Fibroblast of pulmonary artery (primary cell): ENCODE measurements at places on chromosomes 4 and X.

GRCh38 chr4:15238720-15239119 lies 189.1 kb upstream of the C1QTNF7 start:
- DNase-seq = peak; percentile 66

- DNase-seq = no peak
Observed at GRCh38 chrX:84709987-84710386, 207.7 kb upstream of the HDX start.

DNA sequence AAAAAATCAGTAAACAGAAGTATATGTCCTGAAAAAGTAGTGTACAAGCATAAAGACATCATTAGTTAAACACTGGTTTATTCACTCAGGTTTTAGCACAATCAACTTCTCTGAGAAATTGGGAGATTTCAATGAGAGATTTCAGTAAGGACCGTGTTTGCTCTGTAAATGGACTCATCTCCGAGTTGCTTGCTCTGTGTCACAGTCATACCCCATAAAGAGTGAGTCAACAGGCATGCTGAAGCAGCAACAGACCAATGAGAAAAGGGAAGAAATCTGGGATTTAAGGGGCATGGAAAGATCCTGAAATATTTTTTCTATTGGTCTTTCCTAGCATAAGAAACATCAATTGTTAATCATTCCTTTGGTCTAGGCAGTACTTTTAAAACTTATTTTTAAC lies 4.7 kb downstream of the GLUD2 start:
- DNase-seq = no peak

DNA sequence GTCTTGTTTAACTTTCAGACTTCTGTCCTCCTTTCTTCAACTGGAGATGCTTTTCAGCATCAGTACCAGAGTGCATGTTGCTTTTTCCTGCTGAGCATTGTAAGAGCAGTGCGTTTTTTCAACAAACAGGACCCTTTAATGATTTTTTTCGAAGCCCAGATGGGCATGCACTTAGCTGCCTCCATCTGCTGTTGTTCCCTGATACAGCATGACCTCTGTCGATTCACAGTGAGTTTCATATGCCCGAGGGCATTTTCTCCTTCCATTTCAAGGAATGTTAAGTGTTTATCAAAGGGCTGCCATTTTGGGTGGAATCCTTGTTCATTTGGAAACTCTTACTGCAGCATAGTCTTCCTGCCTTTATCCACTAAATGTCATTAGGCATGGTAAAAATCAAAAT lies 428.6 kb downstream of the DTHD1 start:
- no peak for DNase-seq

DNA sequence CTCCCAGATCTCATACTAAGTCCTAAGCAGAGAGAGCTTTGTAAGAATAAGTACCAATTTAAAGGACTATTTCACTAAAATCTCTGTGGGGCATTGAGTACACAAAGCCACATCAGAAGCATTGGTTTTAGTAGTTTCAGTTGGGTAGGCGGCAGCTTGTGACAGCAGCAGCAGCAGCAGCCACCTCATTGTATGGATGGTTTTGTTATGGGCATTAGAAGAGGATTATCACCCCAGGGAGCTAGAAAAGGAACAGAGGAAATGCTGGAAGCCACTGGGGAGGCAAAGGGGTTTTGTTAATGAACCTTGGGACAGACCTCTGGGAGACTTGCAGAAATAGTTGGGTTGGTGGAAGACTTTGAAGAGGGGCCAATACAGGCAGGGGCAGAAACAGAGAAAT lies 93.9 kb upstream of the FRMPD3 start:
- DNase-seq = no peak

DNA sequence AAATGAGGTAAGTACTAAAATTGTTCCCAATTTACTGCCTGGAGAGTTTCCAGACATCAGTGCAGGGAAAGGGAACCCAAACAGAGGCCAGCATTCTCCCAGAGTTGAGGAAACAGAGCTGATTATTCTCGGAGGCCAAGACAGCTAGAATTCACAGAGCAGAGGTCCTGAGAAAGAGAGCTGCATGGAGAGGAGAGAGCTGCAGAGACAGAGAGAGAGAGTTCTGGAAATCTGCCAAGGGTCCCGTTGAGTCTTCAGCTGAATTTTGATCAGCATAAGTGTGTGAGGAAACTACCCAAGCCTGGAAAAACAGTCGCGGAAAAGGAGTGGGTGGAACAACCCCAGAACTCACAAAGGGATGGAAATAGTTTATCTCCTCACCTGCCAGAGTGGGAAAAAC lies 43.8 kb upstream of the GPR173 start:
- DNase-seq = peak; percentile 33

DNA sequence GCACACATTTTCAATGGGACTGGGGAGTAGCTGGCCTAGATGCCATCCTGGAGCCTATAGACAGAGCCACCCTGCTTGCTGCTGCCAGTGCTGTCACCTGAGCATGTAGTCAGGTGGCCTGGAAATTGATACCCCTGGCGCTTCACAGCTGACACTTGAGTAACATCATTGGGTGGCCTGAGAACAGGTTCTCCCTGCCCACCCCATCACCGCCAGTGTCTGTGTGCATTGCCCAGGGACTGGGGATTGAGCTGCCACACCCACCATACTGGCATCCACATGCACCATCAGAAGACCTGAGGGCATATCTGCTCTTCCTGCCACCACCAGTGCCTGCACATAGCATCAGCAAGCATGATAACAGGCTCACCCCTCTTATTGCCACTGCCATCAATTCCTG lies 1142.9 kb upstream of the PABPC4L start:
- DNase-seq = no peak

GRCh38 chr4:98801259-98801725 lies 127.6 kb downstream of the EIF4E start:
- DNase-seq = no peak

- no peak for DNase-seq
Observed at GRCh38 chrX:106243376-106243775, 75.3 kb downstream of the PWWP3B start.

GRCh38 chr4:119652998-119653397 lies 24.4 kb upstream of the PDE5A start:
- peak; percentile 14 for DNase-seq

DNA sequence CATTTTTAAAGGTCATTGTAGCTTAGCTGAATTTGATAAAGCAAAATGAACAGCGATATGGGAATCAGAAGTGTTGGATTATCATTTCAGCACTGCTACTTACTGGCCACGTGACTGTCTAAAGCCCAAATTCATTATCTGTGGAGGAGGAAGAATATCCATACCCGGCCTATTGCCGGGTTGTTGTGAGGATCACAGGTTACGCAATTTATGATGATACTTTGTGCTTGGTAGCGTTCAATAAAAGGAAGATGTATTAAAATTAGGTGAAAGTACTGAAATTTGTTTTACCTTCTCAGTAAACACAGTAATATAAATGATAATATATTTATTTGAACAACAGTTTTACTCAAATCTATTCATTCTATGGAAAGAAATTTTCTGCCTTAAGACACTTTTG lies 1540.2 kb downstream of the ADGRL3 start:
- DNase-seq = no peak

GRCh38 chr4:88196013-88196365 lies 37.5 kb upstream of the ABCG2 start:
- no peak for DNase-seq

DNA sequence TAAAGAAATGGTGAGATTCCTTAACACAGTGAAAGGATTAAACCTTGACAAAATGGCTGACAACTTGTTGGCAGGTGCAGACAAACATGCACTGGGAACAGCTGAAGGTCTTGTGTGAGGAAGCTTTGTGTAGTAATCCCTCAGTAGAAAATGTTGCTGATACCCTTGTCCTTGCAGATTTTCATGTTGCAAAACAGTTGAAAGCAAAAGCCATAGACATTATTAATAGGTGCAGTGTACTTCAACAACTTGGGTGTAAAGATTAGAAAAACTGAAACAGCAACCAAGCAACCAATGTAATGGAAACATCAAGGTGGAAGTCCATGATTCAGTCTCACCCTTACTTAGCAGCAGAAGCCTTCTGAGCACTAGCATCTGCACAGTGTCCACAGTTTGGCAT lies 29.8 kb downstream of the UGT2B7 start:
- DNase-seq = no peak

- DNase-seq = no peak
Observed at GRCh38 chrX:154077101-154077500, 20.4 kb downstream of the MECP2 start.

GRCh38 chr4:72107456-72107855 lies 75.7 kb downstream of the NPFFR2 start:
- DNase-seq = no peak

- no peak for DNase-seq
Observed at GRCh38 chr4:8108261-8108660, 50.4 kb downstream of the ABLIM2 start.

DNA sequence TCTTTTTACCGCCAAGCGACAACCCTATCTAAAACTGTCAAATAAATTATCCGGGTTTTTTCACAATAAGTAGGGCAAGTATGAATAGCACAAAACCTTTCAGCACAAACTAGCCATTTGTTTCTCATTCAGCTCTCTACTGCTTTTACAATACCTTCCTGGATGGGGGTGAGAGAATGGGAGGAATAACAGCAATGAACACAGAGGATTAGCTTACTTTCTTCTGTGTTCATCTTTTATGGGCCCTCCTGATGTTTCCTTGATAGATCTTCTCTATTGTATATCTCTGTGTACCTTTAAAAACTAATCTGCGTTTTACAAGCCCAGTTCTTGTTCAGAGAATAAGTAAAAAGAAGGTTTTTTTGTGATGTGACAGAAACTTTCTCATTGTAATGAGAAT lies 55.3 kb upstream of the APELA start:
- no peak for DNase-seq

- peak; percentile 6 for DNase-seq
Observed at GRCh38 chr4:172553216-172553615, 615.4 kb upstream of the GALNT7 start.

DNA sequence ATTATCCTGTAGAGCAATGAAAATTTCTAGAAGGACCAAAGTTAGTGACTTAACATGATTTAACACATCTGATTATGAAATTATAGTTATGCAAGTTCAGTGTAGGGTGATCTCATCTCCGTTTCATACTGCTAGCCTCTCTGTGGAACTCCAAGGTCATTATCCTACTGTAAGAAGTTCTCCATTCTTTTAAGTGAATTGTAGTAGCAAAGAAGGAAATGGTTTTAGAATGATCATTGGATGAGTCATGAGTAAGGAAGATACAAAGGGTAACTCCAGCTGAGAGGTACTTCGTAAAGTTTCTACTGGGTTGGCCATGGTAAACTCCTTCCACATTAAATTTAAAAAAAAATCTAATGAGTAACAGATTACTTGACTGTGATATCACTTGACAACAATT lies 215.0 kb upstream of the GIMD1 start:
- DNase-seq = peak; percentile 95

- DNase-seq = no peak
Observed at GRCh38 chr4:19047279-19047880, 1025.8 kb upstream of the LCORL start.

DNA sequence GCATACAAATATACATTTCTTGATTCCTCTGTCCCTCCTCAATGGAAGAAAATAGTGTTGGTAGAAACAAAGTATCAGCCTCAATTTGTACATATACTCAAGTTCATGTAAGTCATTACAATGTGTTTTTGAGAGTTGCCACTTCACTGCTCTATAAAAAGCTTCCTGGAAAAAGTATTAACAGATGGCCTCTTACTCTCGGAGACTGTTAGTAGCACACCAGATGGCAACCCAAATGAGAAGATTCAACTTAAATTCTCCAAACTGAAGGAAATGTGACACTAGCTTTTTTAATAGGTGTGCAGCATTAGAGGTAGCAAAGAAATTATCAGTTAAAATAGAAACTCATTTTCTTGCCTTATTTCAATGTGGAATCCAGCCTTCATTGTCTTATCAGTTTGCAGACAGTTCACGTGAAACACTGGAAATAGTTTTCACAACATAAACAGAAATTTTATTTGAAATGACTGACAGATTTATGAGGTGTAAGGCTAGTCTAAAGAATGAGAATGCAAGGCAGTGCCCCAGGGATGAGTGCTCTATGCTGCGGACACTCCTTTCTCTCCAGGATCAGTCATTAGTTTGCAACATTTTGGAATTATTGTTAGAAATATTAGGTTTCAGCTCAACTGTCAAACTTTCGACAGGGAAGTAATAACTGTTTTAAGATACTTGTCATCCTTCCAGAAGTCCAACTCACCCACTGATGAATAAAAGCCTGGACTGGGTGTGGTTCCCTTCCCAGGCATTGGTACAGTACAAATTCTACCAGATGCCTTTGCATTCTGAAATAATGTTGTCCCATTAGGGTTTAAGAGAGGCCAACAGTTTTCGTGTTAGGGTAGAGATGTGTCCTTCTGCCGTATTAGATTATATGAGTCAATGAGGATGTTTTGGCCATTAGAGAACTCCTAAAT lies 50.9 kb downstream of the IDS start:
- DNase-seq = no peak

DNA sequence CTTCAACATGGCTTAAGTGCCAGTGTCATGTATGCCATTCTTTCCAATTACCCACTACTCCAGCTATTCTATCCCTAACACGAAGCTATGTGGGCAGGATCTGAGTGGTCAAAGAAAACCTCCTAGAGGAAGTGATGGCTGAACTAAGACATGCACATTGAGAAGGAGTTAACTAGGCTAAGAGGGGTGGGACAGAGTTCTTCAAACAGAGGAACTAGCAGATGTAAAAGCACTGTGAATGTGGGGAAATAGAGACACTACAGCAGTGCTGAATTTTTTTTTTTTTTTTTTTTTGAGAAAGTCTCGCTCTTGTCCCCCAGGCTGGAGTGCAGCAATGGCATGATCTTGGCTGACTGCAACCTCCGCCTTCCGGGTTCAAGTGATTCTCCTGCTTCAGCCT lies 6.2 kb downstream of the JCHAIN start:
- DNase-seq = no peak

DNA sequence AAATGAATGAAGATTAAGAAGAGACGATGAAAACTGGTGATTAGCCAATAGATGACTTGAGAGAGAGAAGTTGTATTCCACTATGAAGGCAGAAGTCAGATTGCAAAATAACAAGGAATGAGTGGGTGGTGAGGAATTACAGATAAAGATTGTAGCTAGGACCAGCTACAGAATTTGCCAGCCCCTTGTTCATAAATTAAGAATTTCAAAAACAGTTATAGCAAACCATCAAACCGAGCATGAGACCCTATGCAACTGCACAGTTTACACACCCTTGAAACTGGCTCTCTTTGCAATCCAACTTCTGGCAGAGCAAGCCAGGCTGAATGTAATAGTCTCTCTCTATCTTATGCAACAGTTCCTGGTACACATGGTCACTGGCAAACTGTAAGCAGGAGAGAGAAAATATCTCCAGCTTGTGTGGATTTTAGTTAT lies 35.2 kb downstream of the STAP1 start:
- peak; percentile 86 for DNase-seq

GRCh38 chr4:81905971-81906370 lies 434.3 kb upstream of the RASGEF1B start:
- DNase-seq = no peak

DNA sequence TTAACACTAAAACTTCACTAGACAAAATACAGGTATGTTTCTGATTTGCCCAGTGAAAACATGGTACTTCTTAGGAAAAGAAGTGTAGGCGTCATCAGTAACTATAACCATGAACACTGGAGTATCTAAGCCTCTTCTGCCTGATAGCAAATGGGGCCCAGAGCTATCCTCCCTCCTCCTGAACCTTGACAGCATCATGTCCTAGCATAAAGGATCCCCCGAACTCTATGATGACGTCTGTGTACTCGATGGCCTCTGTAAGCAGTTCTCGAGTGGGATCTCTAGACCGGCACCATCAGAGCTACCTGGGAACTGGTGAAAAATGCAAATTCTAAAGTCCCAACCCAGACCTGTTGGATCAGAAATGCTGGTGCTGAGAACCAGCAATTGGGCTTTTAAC lies 36.3 kb upstream of the MTNR1A start:
- no peak for DNase-seq

GRCh38 chrX:109855501-109855900 lies 122.4 kb upstream of the ACSL4 start:
- DNase-seq = no peak
